ENCODE measurements at places on chromosomes 4 and X.
A peak's percentile ranks its signal among the peaks of the same experiment; 100 is the strongest.

GRCh38 chr4:129246145-129246544 is 150.2 kb downstream of the C4orf33 start:
- no peak for DNase-seq

- DNase-seq, result no peak
These were observed 194.7 kb downstream of the CPEB2 start for GRCh38 chr4:15197005-15197404.

GRCh38 chr4:6634746-6635145 is 5.7 kb upstream of the MRFAP1 start:
- no peak for DNase-seq

- no peak for DNase-seq
These were observed 1689.5 kb upstream of the PCDH10 start for GRCh38 chr4:131459430-131460101.

GRCh38 chr4:114284629-114285028 is 305.2 kb upstream of the ARSJ start:
- no peak for DNase-seq

DNA sequence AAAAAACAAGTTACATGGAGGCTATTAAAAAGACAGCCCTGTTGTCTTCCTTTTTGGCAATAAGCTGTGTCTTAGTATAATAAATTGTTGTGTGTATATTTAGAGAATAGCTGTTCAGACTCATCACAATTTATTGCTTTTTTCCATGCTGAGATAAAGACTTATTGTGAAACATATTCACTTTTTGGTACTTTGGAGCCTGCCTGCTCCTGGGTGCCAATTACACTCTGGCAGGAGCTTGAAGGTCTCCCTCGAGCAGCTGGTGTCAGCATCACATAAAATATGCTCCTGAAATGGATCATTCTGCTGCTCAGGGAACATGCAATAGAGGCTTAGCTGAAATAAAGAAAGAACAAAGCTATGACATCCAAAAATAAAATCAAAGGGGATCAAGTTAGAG is 211.6 kb upstream of the DKK2 start:
- DNase-seq, result no peak

GRCh38 chrX:95218976-95219375 is 1465.7 kb upstream of the DIAPH2 start:
- no peak for DNase-seq

DNA sequence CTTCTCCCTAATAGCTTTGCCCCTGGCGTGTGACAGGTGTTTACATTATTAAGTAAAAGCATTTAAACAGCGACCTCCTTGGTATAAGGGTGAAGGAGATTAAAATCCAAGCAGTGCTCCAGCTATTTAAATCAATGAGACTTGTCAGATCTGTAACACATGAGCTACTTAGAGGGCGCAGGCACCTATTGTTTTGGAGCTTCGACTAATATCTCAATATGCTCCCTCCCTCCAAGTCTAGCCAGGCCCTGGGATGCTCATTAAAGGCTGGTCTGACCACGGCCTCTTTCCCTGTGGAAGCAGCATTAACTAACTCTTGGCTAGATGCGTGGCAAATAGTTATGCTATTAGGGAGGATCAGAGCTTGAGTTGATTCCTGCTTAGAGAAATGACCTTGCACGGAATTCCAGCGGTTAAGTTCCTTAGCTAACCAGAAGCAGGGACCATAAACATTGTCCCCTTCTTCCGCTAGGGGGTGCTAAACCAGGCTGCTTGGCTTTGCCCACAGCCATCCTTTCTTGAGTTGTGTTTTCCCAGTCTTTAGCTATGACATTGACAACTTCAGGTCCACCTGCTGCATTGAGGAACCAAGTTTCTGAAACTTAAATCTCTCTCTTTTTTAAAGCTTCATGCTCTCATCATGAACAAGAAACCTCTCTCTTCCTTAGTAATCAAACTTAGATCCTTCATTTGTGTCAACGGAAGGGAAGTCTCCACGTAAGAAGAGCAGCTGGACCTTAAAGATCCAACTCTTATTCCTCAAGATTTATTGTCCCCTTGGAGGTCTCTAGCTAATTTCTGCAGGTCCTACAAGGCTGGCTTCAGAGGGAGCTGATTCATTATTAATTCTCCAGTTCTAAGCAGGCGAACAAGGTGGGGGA is 80.7 kb upstream of the IGFBP7 start:
- DNase-seq, result peak; percentile 40

DNA sequence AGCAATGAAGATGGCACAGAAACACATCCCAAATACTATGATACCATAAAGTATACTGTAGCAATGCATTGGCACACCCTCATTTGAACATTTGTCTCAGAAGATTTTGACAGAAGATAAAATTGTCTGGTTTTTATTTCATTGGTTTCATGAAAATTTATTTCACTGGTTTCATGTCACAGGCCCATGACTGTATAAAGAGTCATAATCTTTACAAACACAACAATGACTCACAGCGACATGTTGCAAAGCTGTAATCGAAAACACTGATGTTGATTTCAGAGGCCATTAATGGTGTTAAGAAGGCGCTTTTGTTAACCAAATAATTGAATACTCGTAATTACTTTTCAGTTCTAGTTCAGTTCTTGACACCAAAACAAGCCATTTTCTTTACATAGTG is 8.1 kb upstream of the DTHD1 start:
- DNase-seq, result peak; percentile 76

- DNase-seq, result peak; percentile 8
These were observed 182.3 kb downstream of the BANK1 start for GRCh38 chr4:101972791-101973190.

GRCh38 chrX:73855546-73855945 is 292.5 kb downstream of the CHIC1 start:
- DNase-seq, result peak; percentile 58

GRCh38 chrX:133726211-133726630 is 259.2 kb downstream of the GPC3 start:
- no peak for DNase-seq

- no peak for DNase-seq
These were observed at the start of gene CT83 for GRCh38 chrX:116462822-116463221. CT83 (minus strand) TSS chrX:116462976; CDS start chrX:116462856, 120 bp downstream.

DNA sequence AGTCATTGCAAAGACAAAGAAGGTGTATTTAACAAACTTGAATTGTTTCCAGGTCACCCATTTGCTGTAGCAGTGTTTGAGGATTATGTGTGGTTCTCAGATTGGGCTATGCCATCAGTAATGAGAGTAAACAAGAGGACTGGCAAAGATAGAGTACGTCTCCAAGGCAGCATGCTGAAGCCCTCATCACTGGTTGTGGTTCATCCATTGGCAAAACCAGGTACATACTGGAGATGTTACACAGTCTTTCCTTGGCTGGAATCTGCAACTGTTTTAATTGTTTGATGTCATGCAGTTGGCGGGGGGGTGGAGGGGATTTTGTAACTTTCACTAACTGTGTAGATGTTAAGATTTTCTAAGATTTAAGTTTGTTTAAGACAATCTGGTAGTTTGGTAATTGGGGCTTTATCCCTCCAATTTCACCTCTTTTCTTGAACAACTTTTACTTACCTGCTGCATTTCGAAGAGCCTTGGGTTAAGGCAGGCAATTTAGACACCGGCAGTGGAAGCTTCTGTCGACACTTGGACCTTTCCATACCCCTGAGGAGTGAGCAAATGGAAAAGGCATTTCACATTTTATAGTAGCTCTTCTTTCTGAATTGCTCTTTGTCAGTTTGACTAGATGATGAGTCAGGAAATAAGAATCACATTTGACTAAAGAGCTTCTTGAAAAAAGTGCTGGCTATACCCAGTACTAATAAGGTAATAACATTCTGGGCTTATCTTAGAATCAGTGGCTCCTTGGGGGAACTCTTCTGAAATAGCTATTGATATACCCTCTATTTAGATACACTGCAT is 67.4 kb downstream of the EGF start:
- DNase-seq, result no peak

DNA sequence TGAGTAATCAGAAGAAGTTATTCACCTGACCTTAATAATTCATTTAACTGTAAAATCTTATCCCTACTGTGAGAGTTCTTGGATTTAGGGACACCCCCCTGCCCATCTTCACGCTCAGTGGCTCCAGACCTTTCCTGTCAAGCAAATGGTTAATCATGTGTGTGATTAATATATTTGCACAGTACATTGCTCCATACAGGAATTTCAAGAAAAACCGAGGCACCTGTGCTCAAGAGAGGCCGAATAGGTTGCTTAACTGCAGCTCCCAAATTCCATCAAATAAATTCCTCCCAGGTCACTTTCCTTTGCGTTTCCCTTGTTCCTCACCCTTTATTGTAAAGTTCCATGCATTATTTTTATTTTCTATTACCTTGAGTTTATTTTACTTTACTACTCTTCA is 119.5 kb downstream of the STOX2 start:
- no peak for DNase-seq

DNA sequence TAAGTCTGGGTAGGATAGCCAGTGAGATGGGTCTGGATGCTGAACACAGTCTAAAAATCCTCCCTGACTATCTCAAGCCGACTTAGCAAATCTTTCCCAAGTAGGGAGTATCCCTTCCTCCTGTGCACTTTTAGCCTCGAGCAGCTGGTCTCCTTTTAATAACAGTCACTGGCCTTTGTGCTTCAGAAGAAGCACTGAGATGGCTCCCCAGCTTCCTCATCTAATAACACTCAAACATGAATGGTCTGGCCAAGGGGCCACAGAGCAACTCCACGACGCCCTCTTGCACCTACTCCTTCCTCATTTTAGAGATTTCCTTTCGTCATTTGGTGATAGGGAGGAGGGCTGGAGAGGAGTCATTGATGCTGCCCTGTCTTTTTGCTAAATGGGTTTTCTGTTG is 78.8 kb upstream of the TMEM150C start:
- peak; percentile 87 for DNase-seq

All from suppressor macrophage treated with lipopolysaccharide for 1 hour (primary cell).